ENCODE measurements at places on chromosomes 6 and 20.

DNA sequence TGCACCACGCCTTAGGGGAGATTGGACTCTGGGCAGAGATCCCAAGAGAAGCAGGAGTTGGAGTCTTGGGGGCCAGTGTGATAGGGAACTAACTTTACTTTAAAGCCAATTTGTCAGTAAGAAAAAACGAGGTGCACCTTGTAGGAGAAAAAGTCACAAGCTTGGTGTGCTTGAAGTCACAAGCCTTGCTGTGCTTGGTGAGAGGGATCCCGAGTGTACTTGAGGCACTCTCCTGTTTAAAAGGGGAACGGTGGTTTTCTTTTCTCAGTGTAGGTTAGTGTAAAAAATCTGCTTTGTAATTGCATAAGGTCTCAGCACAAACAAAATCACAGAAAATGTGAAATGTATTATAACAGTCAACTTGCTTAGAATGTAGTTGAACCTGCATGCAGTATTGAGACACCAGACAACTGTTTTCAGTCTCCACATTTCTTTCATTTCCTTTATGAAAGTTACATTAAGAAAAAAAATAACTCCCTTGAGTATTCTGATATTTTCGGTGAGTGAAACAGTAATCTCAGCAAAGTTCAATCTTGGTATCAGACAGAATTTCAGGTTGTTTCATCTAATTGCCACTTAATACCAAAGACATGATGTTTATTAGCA is 111.1 kb upstream of the DUSP22 start:
- DNase-seq, result no peak

- no peak for DNase-seq
Measured at GRCh38 chr20:53959911-53960578, 110.3 kb downstream of the BCAS1 start.

GRCh38 chr6:130161683-130162404 is 60.9 kb downstream of the SAMD3 start:
- no peak for DNase-seq

DNA sequence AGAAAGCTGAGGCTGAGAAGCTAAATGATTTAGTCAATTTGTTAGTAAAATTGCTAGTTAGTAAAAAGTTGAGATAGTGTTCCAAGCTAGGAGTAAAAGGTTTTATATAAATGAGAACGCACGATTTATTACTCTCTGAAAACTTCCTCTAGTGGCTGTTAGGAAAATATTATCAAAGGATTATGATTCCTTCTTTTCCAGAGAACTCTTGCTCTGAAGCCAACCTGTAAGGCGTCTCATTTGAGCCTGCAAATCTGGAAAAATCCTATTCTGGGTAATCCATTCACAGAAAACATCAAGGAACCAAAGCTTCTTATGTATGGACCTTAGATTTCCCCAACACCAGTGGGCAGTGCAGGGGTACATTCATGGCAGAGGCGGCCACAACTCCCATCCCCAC is 252.7 kb downstream of the SOD2 start:
- DNase-seq, result no peak

- DNase-seq, result no peak
Measured at GRCh38 chr6:110353457-110354001, 4.6 kb downstream of the METTL24 start.

DNA sequence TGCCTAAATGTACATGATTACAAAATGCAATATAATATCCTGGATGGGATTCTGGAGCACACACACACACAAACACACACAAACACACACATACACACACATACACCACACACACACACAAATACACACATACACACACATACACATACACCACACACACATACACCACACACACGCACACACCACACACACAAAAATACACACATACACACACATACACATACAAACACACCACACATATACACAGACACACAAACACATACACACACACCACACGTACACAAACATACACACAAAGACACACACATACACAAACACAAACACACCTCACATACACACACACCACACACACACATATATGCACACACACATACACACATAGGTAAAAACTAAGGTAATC is 134.6 kb upstream of the SYNDIG1 start:
- no peak for DNase-seq

DNA sequence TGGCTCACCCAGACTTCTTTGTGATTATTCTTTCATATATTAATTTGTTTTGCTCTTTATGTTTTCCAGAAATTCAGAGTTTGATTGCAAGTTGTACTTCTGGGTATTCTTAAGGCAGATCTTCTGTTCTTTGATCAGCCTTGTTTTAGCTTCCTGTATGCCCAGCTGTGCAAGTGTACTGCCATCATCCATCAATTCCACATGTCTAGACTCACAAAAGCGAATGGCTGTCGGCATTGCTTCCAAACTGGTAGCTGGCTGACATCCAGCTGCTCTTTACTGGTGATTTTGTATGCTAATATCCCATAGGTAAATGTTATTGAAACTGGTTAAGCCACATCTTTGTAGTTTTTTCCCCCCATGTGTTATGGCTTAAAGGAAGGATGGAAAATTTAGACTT is 1084.8 kb upstream of the CITED2 start:
- peak; percentile 62 for DNase-seq

DNA sequence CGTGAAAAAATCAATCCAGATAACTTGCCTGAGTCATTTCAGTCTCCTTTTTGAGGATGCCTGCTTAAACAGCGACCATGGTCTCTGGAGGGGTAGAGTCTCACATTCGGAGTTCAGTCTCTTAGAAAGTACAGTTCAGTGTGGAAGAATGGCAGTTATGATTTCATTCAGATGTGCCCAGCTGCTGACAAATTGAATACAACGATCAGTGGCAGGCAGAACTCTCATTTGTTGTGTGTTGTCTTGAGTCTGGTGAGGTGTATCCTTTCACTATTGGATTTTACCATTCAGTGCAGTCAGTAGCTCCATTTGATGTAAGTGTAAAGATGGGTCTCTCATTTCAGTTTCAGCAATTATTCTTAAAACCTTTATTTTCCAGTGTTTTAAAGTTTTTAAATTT is 639 bp upstream of the TULP4 start:
- no peak for DNase-seq

- DNase-seq, result no peak
Measured at GRCh38 chr20:4581838-4582237, 139.9 kb upstream of the PRND start.

GRCh38 chr6:115770851-115771250 is 289.8 kb downstream of the FRK start:
- no peak for DNase-seq

Measured in NCI-H2081 (cell line).